ENCODE measurements at places on chromosomes 12 and 14.

GRCh38 chr14:34616360-34616759 is 13.6 kb downstream of the SNX6 start:
- no peak for DNase-seq

- no peak for DNase-seq
Observed at GRCh38 chr14:94081386-94081820, 293 bp downstream of the IFI27L1 start.

- no peak for DNase-seq
Observed at GRCh38 chr12:53622724-53623123, 3.5 kb downstream of the ATF7 start.

GRCh38 chr12:27193854-27194544 is 50.1 kb upstream of the STK38L start:
- no peak for DNase-seq

DNA sequence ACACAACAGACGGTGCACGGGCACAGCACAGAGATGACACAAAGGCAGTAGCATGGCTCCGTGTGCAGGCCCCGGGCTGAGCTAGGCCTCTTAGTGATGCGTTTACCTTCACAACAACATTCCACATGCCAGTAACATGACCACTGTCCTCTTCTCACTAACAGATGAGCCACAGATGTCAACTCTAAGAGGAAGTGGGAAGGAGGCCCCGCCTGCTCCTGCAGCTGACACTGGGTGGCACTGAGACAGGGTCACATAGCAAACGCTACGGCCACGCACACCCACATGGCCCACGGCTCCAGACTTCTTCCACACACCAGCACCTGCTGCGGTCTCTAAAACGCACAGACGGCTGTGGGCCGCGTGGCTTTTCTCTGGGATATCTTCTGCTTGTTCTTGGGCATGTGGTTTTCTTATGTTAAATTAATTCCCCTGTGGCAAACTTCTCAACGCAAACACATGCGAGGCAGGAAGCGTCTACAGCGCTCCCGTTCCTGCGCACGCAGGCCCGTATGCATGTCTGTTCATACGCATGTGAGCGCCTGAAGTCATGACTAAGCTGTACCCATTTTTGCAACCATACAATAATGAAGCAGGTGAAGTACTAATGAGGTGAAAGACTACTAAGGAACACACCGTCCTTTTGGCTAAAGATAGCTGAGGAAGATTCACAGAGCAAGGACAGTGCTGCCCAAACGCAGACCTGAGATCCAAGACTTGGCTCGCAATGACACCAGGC is 26.8 kb downstream of the AMN start:
- no peak for DNase-seq

GRCh38 chr12:128236525-128236924 is 30.4 kb upstream of the TMEM132C start:
- DNase-seq, result no peak

- no peak for DNase-seq
Observed at GRCh38 chr14:100898935-100899883, 4.3 kb downstream of the RTL1 start.

DNA sequence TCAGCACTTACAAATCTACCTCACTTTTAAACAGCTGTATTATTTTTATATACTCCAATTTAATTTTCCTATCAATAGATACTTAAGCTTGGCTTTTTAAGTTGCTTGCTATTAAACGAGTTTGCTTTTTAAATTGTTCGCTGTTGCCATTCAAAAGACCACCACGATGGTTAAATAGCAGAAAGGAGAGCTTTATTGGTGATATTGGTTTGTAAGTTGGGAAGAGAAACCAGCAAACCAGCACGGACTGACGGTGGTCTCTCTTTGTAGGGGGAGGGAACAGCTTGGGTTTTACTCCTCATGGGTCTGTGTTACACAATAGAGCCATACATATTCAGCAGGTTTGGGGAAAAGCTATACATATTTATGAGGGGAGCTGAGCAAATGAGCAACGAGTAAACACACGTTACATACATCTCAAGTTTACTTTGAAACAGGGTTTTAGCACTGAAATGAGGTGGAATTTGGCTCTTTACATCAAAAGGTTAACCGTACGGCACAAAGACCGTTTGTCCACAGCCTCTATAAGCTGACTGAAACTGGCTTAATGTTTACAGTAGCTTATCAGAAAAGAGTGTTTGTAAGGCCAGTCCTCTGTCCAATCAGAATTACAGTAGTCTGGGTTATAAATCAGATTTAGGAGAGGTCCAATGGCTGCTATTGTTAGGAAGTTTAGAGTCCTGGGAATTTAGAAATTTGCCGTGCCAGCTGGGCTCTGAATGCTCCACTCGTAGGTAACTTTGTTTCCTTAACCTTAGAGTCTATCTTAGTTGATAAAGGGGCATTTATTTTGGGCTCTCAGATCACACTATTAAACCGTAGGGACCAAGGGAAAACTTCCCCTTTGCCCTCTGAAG is 69.7 kb upstream of the DHRS4 start:
- no peak for DNase-seq

DNA sequence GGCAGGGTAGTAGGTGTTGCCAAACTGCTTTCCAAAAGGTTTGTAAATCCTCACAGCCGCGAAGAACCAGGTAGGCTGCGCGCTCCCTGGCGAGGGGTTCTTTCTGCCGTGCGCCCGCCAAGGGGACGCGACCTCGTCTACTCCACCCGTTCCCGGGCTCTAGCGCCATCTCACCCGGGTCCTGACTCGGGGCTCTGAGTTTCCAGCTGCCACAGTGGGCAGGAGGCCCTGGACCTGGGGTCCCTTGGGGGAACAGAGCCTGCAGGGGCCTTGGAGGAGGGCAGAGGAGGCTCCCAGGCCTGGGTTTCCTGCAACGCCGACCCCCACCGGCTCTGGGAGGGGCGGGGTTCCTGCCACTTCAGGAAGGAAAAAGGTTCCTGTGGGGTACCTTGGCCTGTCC is 706 bp downstream of the ANHX start:
- DNase-seq, result no peak

DNA sequence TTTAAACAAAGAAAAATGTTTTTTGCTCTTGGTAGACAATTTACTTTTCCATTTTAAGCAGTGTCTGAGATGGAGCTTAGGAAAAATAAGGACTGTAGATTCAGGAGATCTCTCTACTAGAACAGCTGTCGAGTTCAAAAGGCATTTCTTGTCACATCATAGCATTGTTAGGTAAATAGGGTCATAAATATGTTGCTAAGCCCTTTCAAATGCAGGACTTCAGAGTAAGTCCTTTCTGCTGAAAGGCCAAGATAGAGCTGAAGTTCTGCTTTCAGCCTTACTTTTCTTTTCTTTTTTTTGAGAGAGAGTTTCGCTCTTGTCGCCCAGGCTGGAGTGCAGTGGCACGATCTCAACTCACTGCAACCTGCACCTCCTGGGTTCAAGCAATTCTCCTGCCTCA is 98.2 kb downstream of the SYNE2 start:
- DNase-seq, result no peak

All from hematopoietic multipotent progenitor cell treated with erythropoietin and hydrocortisone succinate and interleukin-3 and kit ligand, for 15 days (in vitro differentiated cells).